CD4-positive, alpha-beta T cell treated with Interleukin-1 beta for 1 hour (primary cell): ENCODE measurements at places on chromosomes 4 and X.

- no peak for DNase-seq
Measured at GRCh38 chrX:13110433-13111324, 66.3 kb upstream of the FAM9C start.

GRCh38 chr4:144189121-144189520 is 48.6 kb upstream of the GYPA start:
- no peak for DNase-seq

DNA sequence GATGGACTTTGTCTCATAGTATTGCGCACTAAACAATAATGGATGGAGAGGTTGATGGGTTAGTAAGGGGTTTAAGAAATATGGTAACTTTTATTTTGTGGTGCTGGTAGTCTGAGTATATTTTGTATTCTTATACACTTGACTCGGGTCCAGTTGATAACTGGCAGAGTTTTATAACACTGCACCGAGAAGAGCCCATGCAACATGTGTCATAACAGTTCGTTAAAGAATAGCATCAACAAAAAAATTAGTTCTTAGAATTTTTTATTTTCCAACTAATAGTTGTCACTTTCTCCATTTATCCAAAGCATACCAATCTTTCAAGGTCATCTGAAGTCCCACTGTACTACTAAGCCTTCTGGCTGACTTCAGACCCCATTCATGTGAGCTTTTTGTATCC is 175.1 kb downstream of the SOWAHB start:
- no peak for DNase-seq

DNA sequence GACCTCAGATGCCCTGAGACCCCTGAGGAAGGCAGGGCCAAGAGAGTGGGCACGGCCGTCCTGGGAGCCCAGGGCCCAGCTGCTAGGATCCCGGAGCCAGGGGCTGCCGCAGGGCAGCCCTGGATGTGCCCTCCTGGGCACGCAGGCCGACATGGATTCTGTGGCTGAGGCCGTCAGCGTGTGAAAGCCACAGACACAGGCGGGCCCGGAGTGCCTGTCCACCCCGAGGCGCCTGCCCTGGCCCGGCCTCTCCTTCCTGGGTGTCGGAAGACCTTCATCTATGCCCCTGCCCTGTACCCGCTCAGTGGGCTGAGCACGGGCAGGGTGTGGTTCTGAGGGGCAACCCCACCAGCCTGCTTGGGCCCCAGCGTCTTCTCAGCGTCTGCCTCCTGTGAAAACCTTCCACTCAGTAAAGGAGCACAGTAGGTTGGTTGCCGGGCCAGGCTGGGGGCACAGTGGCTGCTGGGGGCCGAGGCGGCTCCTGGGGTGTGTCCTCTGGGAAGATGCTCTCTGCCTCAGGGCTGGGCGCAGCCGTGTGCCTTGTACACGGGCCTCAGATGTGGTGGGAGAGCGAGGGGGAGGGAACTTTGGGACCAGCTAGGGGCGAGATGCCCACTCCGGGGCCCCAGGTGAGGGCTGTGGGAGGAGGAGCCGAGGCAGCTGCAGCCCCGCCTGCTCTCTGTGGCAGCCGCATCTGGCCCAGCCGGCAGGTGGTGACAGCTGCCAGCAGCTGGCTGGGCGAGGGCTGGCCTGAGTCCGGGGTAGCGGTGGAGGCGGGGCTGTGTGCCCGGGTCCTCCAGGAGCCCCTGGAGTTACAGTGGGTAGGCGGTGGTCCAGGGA is 20.8 kb downstream of the FGFRL1 start:
- no peak for DNase-seq

DNA sequence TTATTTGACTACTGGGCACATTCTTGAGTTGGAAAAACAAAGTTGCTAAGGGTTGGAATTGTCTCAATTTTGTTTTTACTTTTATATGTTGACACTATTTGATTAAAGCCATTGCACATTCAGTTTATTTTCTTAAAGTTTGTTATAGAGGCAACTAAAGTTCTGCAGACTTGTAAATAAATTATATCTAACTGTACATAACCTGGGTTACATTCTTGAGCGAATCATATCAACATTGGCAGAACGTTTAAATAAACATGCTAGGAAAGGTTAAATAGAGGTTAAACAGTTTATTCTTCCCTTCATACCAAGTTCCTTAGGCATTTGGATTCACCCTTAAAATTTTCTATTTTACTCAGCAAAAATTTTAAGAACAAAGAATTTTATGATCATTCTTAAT is 74.5 kb downstream of the UCHL1 start:
- no peak for DNase-seq

DNA sequence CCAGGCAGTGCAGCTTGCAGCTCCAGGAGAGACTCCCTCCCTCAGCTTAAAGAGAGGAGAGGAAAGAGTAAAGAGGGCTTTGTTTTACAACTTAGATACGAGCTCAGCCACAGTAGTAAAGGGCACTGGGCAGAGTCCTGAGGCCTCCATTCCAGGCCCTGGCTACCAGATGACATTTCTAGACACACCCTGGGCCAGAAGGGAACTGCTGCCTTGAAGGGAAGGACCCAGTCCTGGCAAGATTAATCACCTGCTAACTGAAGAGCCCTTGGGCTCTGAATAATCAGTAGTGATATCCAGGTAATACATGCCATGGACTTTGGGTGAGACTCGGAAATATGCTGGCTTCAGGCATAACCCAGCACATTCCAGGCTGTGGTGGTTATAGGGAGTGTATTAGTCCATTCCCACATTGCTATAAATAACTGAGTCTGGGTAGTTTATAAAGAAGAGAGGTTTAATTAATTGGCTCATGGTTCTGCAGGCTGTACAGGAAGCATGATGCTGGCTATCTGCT is 15.3 kb upstream of the SLC16A2 start:
- no peak for DNase-seq

DNA sequence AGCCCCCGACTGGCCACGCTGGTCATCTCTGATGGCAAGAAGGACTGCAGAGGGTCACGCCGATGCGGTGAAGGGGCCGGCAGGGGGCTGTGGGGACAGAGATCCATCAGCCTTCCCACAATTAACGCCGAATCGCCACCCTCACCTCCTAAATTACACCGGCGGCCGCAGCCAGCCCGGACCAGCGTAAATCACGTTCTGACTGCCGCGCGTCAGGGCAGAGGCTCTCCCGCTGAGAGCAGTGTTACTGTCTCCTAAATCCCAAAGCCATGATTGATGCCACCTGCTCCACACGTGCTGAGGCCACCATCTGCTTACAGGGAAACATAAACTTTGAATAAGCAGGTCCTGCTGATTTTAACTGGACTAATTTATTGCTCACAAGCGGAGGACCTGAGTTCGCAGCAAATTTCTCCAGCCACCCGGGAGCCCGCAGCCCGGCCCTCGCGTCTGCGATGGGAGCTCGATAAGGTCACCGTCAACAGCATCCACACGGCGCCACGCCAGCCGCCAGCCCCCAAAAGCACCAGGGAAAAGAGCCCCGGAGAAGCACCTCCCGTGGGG is 127.3 kb upstream of the NKX1-1 start:
- DNase-seq: no peak

DNA sequence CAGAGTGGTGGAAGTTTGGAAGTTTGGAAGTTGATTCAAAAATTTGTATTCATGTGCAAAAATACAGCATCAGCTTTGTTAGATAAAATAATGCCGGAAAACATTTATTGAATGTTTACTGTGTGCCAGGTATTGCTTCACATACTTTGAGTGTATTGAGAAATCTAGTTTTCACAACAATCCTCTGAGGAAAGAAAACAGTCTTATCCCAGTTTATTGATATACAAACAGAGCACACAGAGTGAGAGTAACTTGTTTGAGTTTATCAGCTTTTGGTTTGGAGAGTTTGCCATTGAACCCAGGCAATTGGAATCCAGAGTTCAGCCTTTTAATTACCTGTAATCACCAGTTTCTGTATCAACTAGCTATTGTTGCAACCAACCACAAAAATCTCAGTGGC is 127.2 kb upstream of the RPS6KA3 start:
- no peak for DNase-seq

DNA sequence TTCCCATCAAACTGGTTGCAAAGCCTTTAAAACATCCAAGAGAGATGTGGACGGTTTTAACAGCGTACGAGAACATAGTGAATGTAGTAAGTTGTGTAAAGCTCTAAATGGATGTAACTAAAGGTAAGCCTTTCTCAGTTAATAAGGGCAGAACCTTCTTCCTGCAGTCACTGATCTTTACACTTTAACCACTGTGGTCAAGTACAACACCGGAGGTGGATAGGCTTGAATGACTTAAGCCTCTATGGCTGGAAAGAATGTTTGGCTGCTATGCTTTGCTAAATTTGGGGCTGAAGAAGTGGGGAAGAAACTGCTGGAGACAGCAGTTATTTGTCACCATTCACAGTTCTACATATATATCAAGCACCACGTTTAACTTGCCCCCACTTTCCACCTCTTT is 285.1 kb upstream of the FMR1 start:
- DNase-seq: no peak

DNA sequence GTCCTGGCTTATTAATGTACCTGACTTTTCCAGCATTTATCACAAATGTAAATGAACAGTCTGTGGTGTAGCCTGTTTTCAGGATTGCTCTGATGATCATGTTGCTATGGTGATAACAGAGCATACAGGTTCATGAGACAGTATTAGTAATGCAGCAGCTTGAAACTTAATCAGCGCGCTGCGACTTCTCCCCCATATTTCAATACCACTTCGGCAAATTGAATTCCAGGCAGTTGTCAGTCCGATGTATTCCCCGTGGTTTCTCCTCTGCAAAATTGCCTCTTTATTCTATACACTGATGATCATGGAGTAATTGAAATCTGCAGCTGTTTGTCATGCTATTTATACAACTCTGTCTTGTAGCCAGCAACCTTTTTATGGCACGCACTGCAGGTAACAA is 239.3 kb downstream of the C4orf33 start:
- DNase-seq: no peak

GRCh38 chr4:151013944-151014343 is 1.1 kb downstream of the LRBA start:
- no peak for DNase-seq

DNA sequence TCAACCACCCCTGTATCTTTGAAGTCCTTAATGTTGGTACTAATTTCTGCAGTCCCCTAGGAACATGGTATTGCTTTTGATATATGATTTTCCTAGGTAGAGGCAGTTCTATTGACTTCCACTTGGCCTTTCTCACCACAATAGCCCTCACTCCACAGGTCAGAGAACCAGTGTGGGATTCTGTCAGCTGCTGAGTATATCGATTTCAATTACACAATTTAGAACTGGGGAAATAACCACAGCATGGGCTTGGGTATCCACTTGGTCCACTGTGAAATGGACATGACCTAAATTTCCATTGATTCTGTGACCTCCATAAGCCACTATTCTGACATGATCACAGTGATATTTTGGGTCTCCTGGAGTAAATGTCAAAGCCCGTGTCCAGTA is 62.3 kb downstream of the KANTR start:
- no peak for DNase-seq

DNA sequence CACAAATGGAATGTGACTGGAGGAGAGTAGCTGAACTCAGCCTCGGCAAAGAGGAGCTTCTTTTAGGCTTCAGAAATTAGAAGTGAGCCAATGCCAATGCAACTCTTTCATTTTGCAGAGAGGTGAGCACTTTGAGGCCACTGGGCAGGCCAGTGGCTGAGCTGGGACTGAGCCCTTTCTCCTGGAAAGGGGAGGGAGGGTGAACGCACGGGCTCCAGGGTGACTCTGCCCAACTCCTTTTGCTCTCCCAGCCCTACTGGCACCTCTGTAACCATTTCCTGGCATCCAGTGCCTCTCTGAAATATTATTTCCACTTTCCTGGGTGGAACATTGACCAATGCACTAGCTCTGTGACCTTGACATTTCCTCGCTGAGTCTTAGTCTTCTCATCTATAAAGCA is 88.1 kb downstream of the SLC2A9 start:
- DNase-seq: no peak

- DNase-seq: peak; percentile 88
Measured at GRCh38 chr4:186191200-186192065, at the start of gene CYP4V2. TSS of gene CYP4V2 (plus strand) at chr4:186191567. CDS start at chr4:186191824, 257 bp downstream.

GRCh38 chrX:19593690-19594089 is 78.4 kb upstream of the MAP3K15 start:
- no peak for DNase-seq

- DNase-seq: no peak
Measured at GRCh38 chr4:83392562-83392961, 57.9 kb upstream of the HPSE start.

GRCh38 chr4:76060506-76060905 is 14.0 kb upstream of the ART3 start:
- DNase-seq: no peak

DNA sequence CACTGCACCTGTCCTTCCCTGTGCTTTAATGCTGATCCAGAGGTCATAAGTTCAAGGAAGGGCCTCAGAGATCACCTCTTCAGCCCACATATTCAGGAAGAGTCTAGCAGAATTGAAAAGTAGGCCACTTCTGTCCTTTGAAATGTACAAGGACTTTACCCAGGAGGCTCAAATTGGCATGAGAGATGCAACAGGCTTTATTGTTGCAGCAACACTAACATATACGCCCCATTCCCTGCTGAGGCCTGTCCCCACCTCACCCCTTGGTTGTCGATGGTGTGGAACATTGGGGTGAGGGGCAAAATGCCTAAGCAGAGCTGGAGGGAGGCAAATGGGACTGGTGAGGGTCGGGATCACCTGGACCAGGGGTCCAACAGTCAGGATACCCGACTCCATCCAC is 2.8 kb downstream of the PRAF2 start:
- DNase-seq: no peak

GRCh38 chrX:69109706-69110105 is 55.5 kb downstream of the PJA1 start:
- no peak for DNase-seq

DNA sequence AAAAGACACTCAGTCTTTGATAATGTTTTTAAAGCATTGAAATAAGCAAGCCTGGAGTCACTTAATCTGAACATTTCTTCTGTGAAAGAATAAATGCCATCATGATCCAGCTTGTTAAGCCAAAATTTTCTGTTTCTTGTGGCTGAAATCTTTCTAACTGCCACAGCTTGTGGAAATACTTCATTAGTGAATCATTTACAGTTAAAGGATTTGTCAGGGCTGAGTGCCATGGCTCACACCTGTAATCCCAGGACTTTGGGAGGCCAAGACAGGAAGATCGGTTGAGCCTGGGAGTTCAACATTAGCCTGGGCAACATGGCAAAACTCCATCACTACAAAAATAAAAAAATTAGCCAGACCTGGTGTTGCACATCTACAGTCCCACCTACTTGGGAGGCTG is 93.3 kb upstream of the PDE5A start:
- DNase-seq: no peak

GRCh38 chrX:28979877-28980276 is 392.6 kb downstream of the IL1RAPL1 start:
- DNase-seq: no peak

DNA sequence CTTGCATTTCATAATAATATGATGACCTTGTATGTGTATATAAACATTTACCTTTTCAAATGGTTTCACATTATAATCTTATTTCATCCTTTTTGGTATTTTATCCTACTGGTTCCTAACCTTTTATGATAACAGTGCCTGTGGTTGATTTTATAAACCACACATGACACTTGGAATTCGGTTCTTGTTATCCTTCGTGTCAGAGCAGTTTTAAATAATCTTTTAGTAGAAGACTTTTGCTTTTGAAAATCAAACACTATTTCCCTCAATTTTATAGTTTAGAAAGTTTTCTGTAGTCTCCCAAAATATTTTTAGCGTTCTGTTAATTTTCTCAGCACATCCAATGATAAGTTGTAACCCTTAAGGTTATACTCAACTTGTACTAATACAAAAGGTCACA is 676.8 kb downstream of the RAPGEF2 start:
- no peak for DNase-seq
